ENCODE measurements at places on chromosomes 5 and 9.

DNA sequence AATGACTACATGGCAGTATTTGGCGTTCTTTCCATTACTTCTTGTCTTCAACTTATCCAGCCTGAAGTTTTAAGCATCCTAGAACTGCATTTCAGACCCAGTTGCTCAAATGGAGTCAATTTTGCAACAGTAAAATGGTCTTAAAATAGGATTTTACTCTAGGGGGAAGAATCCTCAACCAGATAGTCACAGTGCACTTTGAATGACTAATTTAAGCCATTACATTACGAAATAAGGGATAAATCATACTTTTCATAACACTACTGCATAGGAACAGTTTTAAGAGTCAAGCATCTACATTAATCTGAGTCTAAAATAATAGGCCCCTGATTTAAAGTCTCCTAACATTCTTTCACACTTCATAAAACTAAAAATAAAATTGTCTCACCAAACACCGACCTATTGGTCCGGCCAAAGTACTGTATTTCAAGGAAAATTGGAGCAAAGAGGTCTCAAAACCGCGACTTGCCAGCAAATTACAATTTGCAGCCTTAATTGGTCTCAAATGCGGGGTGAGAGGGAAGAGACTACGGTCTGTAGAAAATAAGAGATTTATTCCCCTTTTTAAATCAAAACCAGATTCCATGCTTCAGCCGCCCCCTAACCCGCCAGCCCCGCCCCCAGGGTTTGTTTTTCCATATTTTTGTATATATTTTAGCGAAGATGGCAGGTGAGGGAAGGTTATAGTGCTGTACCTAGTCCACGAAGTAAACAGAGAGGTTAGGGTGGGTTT, 1.2 kb upstream of the SMARCA2 start:
- DNase-seq = no peak

- no peak for DNase-seq
These were observed 9.9 kb downstream of the C9orf40 start for GRCh38 chr9:74942801-74943200.

- DNase-seq = no peak
These were observed 52.6 kb upstream of the RUFY1 start for GRCh38 chr5:179497636-179498340.

DNA sequence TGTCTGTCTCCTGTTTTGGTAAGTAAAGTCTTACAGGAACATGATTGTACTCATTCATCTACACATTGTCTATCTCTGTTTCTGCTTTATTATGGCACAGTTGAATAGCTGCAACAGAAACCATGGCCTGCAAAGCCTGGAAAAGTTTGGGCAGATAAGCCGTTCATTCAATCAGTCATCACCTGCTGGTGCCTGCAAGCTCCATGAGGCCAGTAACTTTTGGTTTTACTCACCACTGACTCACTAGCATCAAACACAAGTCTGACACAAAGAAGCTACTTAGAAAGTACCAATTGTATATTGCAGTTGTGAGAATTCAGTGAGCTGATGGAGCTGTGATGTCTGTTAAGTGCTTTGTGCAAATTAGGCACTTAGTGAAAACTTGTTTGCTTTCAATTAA, 373.6 kb upstream of the SGCD start:
- no peak for DNase-seq

- DNase-seq = no peak
These were observed 53.9 kb downstream of the C9orf57 start for GRCh38 chr9:72006501-72006900.

Measured in AG04450 (cell line).